Uterus (tissue), 4 donors: ENCODE measurements at places on chromosomes 6 and 20. TPM values are rescaled to one million over a fixed set of nuclear protein-coding genes. Genes with fewer than 3 reads are reported as not detected.

TMEM217 gene
- not detected for total RNA-seq

DNA sequence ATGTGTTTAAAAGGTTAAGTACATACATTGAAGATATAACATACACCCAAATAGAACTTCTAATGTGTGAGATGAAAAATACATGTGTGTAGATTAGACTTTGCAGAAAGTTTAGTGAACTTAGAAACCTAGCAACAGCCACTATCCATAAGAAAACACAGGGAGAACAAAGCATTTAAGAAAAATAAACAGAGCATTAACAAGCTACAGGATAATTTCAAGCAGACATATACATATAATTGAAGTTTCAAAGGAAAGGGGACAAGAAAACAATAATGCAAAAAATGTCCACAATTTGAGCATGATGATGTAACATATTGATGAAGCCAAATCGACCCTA is 18.2 kb upstream of the THBS2 start:
- H3K27me3 ChIP-seq = no peaks in the 10 kb centered on the region
- no peaks in the 10 kb centered on the region for H3K36me3 ChIP-seq
- no peak overlapping the region for H3K4me3 ChIP-seq
- H3K27ac ChIP-seq = no peak overlapping the region
- no peak for DNase-seq

DNA sequence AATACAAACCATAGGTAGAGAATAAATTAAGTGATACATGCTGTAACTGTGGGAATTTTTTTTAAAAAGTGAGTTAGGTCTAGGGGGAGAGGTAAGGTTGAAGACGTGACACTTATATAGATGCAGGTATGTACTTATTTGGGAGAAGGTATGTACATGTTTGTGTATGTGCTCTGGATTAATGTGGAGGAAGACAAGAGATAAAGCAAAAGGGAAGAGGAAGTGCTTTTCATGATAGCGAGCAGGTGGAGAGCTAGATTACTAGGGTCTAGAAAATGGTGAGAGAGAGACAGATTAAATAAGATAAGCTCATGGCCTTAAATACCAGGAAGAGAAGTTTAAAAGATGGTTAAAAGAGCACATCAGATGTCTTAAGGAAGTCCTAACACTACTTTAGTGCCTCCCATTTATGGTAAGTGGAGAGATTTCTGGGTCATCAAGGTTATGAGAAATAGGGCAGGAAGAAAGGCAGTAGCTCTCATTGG is 92.5 kb downstream of the MAN1A1 start:
- no peaks in the 10 kb centered on the region for H3K4me1 ChIP-seq
- DNase-seq = no peak
- no peaks in the 10 kb centered on the region for H3K27me3 ChIP-seq
- no peak overlapping the region for H3K27ac ChIP-seq
- H3K36me3 ChIP-seq = no peaks in the 10 kb centered on the region
- H3K4me3 ChIP-seq = no peak overlapping the region

- H3K27ac ChIP-seq = no peak overlapping the region
- H3K4me1 ChIP-seq = no peaks in the 10 kb centered on the region
- H3K27me3 ChIP-seq = no peaks in the 10 kb centered on the region
These were observed 19.2 kb upstream of the SPDEF start for GRCh38 chr6:34575326-34575725.

GRCh38 chr6:152401978-152402377 is 235.2 kb downstream of the SYNE1 start:
- no peaks in the 10 kb centered on the region for H3K27me3 ChIP-seq
- H3K36me3 ChIP-seq = no peaks in the 10 kb centered on the region
- no peak for DNase-seq
- no peak overlapping the region for H3K27ac ChIP-seq
- no peak overlapping the region for H3K4me3 ChIP-seq

DNA sequence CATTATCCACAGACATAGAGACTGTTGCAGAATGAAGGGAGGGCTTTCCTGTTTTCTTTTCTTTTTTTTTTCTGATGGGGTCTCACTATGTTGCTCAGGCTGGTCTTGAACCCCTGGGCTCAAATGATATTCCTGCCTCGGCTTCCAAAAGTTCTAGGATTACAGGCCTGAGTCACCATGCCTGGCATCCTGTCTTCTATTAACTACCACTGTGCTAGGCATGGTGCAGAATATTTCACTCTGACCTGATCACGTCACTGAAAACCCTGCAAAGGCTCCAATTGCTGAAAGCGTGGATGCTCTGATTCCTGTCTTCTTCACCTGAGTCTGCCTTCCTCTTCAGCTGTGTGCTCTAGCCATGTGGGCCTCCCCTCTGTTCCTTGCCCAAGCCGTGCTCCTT is 8.5 kb upstream of the DNMT3B start:
- no peak overlapping the region for H3K4me3 ChIP-seq
- DNase-seq = no peak
- H3K27ac ChIP-seq = no peak overlapping the region
- H3K27me3 ChIP-seq = no peaks in the 10 kb centered on the region
- H3K4me1 ChIP-seq = no peaks in the 10 kb centered on the region

DNA sequence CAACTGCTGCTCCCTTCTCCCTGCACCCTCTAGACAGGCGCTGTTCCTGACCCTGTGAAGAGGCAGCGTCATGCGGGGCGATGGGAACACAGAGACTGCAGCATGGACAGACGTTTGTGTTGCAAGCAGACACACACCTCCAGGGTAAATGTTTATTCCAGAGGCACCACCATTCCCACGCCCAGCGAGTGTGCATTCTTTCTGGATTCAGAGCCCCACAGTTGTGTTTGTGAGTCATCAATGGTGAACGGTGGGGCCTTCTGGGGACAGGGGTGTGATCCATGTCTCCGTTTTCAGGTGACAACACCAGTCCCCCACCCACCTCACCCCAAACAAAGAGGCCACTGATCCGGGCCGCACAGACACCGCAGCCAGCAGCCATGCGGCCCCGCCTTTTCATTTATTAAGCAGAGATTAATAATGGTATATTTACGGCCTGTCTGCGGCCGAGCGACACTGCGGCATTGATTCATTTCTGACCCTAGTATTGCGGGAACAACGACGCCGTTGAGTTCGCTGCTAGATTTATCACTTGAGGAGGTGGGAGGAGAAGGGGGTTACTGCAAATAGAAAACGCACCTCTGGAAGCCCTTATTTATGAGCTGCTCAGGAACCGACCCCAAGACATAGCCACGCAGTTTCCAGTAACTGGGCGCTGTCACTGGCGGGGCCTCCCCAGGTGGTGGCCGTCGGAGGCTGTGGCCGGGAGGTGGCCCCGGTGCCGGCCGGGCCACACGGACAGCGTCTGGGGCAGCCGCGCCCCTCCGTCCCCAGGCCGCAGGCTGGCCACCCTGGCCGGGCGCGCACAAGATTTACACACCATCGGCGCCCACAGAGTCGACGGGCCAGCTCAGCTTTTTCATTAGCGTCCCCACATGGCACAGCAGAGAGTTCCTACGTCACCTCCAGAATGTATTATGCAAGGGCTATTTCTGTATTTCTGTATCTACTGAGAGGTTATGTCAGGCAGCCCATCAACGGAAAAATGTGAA is 367.6 kb downstream of the THBS2 start:
- H3K4me1 ChIP-seq = no peaks in the 10 kb centered on the region
- no peaks in the 10 kb centered on the region for H3K27me3 ChIP-seq
- H3K27ac ChIP-seq = no peak overlapping the region
- no peaks in the 10 kb centered on the region for H3K36me3 ChIP-seq
- no peak for DNase-seq

GRCh38 chr6:3516092-3516491 is 59.2 kb upstream of the SLC22A23 start:
- no peaks in the 10 kb centered on the region for H3K4me1 ChIP-seq
- no peaks in the 10 kb centered on the region for H3K27me3 ChIP-seq
- H3K36me3 ChIP-seq = no peaks in the 10 kb centered on the region
- DNase-seq = no peak
- H3K27ac ChIP-seq = no peak overlapping the region

GRCh38 chr6:104896914-104897313 is 37.2 kb upstream of the HACE1 start:
- no peak overlapping the region for H3K27ac ChIP-seq
- H3K4me1 ChIP-seq = no peaks in the 10 kb centered on the region
- no peak overlapping the region for H3K4me3 ChIP-seq
- no peaks in the 10 kb centered on the region for H3K27me3 ChIP-seq

GRCh38 chr6:52552278-52552643 is 24.6 kb downstream of the TRAM2 start:
- H3K4me3 ChIP-seq = no peak overlapping the region
- no peaks in the 10 kb centered on the region for H3K36me3 ChIP-seq
- H3K27me3 ChIP-seq = no peaks in the 10 kb centered on the region
- H3K27ac ChIP-seq = peak overlapping the region; percentile 45
- H3K4me1 ChIP-seq = peaks cover 4% of the 10 kb centered on the region

LY6G6D gene
- not detected for total RNA-seq

DNA sequence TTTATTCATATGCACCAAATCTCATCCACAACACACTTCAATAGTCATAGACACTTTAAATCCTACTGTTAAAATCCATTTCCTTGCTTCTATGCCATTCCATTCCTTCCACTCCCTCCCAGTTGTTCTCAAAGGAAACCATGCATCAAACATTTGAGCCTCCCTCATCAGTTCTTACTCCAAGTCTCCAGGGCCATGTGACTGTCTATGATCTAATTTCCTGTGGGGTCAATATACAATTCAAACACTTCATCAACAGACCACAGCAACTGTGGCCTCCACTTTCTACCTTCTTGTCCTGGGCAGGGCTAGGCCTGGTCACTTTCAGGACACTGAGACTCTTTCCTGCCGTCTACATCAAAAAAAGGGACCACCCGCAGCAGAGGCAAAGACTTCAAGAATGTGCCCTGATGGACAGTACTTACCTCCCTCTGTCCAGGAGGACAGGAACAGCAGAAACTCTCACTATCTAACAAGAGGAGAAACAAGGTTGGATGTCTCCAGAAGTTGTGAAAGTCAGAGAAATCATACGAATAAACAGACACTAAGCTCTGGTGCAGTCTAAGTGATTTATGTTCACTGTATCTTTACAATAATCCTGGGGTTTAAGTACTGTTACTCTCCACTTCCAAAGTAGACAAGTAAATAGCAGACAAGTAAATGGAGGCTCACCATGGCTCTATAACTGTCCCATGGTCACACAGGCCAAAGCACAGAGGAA is 160.2 kb downstream of the QRSL1 start:
- no peaks in the 10 kb centered on the region for H3K27me3 ChIP-seq
- no peak for DNase-seq
- no peaks in the 10 kb centered on the region for H3K4me1 ChIP-seq
- no peaks in the 10 kb centered on the region for H3K36me3 ChIP-seq
- no peak overlapping the region for H3K27ac ChIP-seq

ARHGAP40 gene
- 0.21 TPM for total RNA-seq

DNA sequence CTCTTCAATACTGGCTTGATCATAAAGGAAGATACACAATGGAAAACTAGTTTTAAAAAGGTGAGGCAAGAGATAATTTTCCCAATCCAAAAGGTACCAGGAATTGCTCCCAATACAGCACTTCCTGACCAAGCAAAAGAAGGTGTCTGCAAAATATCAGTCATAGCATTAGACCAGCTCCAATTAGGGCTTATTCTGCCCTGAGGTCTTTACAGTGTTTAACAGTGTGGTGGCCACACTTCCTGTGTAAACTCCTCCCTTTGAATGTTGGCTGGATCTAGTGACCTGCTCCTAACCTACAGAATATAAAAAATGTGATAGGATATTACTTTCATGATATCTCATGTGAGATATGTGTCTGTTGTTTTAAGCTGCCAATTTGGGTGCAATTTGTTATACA is 57.1 kb upstream of the BTN3A2 start:
- DNase-seq = no peak
- H3K4me1 ChIP-seq = no peaks in the 10 kb centered on the region
- no peak overlapping the region for H3K4me3 ChIP-seq
- no peaks in the 10 kb centered on the region for H3K27me3 ChIP-seq
- H3K27ac ChIP-seq = no peak overlapping the region
- H3K36me3 ChIP-seq = no peaks in the 10 kb centered on the region

GRCh38 chr20:2914160-2914559 is 40.9 kb downstream of the PTPRA start:
- no peaks in the 10 kb centered on the region for H3K4me1 ChIP-seq
- H3K27me3 ChIP-seq = no peaks in the 10 kb centered on the region
- H3K36me3 ChIP-seq = no peaks in the 10 kb centered on the region
- no peak overlapping the region for H3K27ac ChIP-seq
- DNase-seq = no peak

GNMT gene
- not detected for total RNA-seq

ZBTB46 gene
- total RNA-seq = 62.8 TPM

GRCh38 chr6:68237205-68237604 is 397.9 kb upstream of the ADGRB3 start:
- H3K36me3 ChIP-seq = no peaks in the 10 kb centered on the region
- no peak overlapping the region for H3K27ac ChIP-seq
- no peak overlapping the region for H3K4me3 ChIP-seq

GRCh38 chr6:110590821-110591351 is 114.5 kb upstream of the SLC22A16 start:
- no peak for DNase-seq
- no peaks in the 10 kb centered on the region for H3K4me1 ChIP-seq
- no peaks in the 10 kb centered on the region for H3K36me3 ChIP-seq
- H3K27ac ChIP-seq = no peak overlapping the region
- no peak overlapping the region for H3K4me3 ChIP-seq
- H3K27me3 ChIP-seq = no peaks in the 10 kb centered on the region

CCN6 gene
- total RNA-seq = not detected

GRCh38 chr6:16681260-16681873 is 79.9 kb downstream of the ATXN1 start:
- no peaks in the 10 kb centered on the region for H3K36me3 ChIP-seq
- H3K4me1 ChIP-seq = no peaks in the 10 kb centered on the region
- H3K27ac ChIP-seq = no peak overlapping the region
- no peak for DNase-seq

MCCD1 gene
- not detected for total RNA-seq

GRCh38 chr20:60297649-60298048 is 339.4 kb downstream of the CDH26 start:
- no peaks in the 10 kb centered on the region for H3K27me3 ChIP-seq
- no peaks in the 10 kb centered on the region for H3K36me3 ChIP-seq
- H3K4me1 ChIP-seq = no peaks in the 10 kb centered on the region
- H3K27ac ChIP-seq = no peak overlapping the region
- no peak overlapping the region for H3K4me3 ChIP-seq
- no peak for DNase-seq

- H3K27ac ChIP-seq = no peak overlapping the region
- no peak for DNase-seq
- H3K4me3 ChIP-seq = no peak overlapping the region
- no peaks in the 10 kb centered on the region for H3K36me3 ChIP-seq
- H3K27me3 ChIP-seq = no peaks in the 10 kb centered on the region
These were observed 68.1 kb upstream of the SLC4A11 start for GRCh38 chr20:3307078-3307477.

- H3K4me1 ChIP-seq = no peaks in the 10 kb centered on the region
- no peaks in the 10 kb centered on the region for H3K27me3 ChIP-seq
- no peak for DNase-seq
These were observed 103.5 kb downstream of the DACT2 start for GRCh38 chr6:168216117-168216516.

DNA sequence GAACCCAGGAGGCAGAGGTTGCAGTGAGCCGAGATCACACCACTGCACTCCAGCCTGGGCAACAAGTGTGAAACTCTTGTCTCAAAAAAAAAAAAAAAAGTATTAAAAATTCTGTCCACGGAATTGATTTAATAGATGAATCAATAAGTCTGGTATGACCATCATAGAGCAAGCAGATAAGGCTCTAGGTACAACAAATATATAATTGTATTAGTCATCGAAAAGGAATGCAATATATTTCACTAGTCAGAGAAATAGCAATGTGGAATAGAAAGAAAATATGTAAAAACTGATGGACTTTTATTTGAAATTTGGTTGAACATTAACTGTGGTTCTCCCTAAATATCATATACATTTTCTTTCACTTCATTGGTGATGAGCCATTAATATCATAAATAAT is 476.8 kb upstream of the AGPAT4 start:
- DNase-seq = no peak
- no peaks in the 10 kb centered on the region for H3K36me3 ChIP-seq
- no peak overlapping the region for H3K27ac ChIP-seq
- H3K4me3 ChIP-seq = no peak overlapping the region
